ENCODE measurements at places on chromosomes 5 and 9. TPM values are rescaled to one million over a fixed set of nuclear protein-coding genes. Genes with fewer than 3 reads are reported as not detected.

DNA sequence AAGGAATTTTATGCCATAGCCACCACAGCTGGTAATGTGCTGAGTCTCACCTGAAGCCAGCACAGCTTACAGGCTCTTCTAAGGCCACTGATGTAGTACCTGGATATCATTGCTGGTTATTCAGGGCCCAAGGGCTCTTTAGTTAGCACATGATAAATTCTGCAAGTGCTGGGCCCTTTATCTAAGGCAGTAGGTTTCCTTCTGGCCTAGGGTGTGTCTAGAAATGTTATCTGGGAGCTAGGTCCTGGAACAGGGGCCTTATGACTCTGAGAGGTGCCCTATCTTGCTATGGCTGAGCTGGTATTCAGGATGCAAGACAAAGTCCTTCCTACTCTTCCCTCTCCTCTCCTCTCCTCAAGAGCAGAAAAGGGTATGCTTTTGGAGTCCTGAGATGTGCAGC lies 1424.5 kb upstream of the NUDT12 start:
- no peak for DNase-seq

GRCh38 chr9:92728831-92729734 lies 35.5 kb downstream of the BICD2 start:
- DNase-seq: peak; percentile 67

GRCh38 chr9:27176971-27177370 lies 67.9 kb downstream of the TEK start:
- no peak for DNase-seq

GRCh38 chr9:123062351-123063176 lies 29.1 kb downstream of the GPR21 start:
- no peak for DNase-seq

GRCh38 chr9:103530934-103531333 lies 535.8 kb downstream of the CYLC2 start:
- no peak for DNase-seq

DNA sequence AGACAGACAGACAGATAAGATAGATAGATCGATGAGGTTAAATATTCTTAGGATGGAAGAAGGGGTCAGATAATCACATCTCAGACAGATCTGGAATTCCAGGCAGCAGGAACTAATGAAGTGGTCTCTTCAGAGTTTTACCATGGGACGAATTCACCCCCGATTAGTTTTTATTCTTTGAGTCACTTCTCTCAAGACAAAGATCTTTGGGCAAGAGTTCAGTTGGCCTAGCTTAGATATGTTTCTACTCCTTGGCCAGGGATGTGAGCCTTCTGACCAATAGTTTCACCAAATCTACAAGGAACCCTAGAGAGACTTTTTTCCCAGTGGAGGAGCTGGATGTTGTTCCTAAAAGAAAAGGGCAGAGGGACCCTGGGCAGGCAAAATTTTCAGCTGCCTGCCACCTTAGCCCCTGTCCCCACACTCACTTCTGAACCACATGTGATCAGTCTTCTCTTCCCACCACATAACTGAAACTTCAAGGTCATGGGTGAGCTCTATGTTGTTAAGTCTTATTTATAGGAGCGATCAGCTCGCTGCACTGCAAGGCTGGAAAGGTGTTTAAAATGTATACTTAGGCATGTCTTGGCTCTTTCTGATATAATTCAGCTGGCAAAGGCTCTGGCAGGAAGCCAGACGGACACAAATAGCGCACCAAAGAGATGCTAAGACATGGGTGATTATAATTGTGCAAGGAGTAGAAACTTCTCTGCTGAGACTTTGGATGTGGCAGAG lies 132.9 kb downstream of the PALM2AKAP2 start:
- peak; percentile 49 for DNase-seq

- DNase-seq: no peak
Observed at GRCh38 chr5:173556142-173557028, 60.1 kb downstream of the BOD1 start.

DNA sequence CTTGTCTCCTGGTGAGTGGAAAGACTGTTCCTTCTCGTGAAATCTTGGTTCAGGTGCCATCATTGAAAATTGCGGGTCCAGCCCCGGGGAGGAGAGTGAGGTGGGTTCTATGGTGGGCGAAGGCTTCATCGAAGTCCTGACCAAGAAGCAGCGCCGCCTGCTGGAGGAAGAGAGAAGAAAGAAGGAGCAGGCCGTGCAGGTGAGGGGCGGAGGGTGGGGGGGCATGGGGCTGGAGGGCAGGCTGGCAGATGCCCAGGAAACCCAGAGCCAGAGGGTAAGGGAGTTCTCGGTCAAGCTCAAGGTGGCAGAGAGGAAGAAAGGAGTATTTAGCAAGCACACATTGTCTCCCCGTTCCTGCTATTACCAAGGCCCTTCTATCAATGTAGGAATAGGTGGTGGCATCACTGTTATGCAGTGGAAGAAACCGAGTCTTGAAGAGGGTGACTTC lies 24.3 kb upstream of the POMT1 start:
- DNase-seq: no peak

The JAKMIP2 gene
- total RNA-seq: 1.3 TPM
